CD8-positive, alpha-beta memory T cell (primary cell): ENCODE measurements at places on chromosomes 3 and 15.

DNA sequence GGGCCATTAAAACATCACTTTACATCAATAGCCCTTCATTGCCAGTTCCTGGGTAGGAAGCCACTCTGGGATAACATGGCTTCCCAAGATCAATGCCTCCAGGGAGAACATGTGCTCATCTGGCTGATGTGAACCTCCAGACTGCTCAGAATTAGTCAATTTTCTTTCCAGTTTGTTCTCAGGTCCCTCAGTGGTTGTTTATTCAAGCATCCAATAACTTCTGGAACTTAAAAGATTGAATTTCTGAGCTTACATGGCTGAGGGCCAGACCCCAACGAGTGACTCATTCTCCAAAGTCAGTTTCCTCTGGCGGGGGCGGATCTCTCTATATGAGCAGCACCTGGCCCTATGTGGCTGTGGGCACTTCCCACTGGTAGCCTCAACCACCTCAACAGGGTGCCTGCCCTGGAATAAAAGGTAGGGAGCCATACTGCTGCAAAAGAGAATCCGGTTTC is 34.0 kb downstream of the LYZL4 start:
- no peak for DNase-seq

DNA sequence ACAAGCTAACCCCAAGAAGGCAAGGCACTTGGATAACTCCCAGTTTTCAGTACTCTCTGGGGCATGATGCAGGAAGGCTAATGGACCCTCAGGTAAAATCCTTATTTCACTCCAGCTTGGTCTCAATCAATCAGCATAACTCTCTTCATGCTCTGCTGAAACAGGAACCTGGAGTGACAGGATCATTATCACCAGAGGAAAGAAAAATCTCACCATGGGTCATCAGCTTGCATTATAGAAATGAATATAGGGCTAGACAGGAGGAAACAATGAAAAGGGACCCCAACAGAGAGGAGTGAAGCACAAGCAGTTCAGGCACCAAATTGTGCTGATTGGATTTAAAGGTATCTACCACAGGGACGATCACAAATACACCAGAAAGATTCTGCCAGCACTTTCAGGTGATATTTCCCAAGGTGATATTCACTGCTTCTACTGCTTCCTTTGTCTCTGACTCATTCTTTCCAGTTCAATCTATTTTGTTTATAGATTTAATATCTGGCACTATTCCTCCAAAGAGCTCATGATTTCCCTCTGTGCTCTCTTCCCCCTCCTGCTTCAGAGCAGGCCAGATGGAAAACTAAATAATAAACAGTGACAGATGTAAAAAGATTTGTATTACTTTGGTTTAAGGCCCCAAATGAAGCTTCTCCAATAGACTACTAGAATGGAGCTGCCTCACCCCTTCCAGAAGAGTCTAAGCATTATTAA is 22.9 kb upstream of the THUMPD3 start:
- no peak for DNase-seq

DNA sequence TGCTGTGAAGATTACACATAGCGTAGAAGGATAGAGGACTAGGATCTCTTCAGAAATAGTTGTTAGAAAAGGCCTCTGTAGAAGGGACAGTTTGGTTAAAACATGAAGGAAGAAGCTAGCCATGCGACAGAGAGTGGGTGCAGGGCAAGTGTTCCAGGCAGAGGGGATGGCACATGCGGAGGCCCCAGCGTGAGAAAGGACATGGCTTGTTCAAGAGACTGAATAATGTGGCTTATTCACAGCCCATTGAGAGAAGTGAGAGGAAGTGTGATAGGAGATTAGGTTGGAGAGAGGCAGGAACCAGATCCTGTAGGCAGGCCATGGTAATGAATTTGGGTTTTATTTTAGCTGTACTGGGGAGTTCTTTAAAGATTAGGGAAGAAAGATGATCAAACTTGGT is 56.4 kb downstream of the NEO1 start:
- DNase-seq, result no peak

GRCh38 chr15:100169615-100170290 is 172.0 kb downstream of the ADAMTS17 start:
- no peak for DNase-seq

- DNase-seq, result no peak
These were observed 49.1 kb downstream of the RUBCN start for GRCh38 chr3:197687570-197687969.

DNA sequence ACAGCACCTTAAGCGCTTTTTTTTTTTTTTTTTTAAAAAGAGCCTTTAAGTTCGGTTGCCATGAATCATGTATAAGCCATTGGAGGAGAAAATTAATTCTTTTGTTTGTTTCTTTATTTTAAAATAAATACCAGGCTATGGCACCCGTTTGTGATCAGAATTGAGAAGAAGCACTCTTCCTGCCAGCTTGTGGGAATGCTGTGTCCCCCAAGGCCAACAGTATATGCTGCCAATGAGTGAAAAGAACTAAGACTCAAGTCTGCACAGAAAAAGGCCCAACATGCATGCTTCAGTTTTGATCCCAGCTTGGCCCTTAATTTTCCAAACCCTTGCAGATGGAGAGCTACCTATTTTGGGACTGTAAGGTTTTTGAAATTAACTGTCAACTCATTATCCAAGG is 90.5 kb downstream of the LRRC3B start:
- no peak for DNase-seq

- DNase-seq, result no peak
These were observed 647 bp downstream of the HMG20A start for GRCh38 chr15:77421370-77421700.

- no peak for DNase-seq
These were observed 739.7 kb upstream of the DPPA4 start for GRCh38 chr3:110077093-110077492.

GRCh38 chr3:194124193-194124592 is 11.8 kb upstream of the HES1 start:
- DNase-seq, result no peak

DNA sequence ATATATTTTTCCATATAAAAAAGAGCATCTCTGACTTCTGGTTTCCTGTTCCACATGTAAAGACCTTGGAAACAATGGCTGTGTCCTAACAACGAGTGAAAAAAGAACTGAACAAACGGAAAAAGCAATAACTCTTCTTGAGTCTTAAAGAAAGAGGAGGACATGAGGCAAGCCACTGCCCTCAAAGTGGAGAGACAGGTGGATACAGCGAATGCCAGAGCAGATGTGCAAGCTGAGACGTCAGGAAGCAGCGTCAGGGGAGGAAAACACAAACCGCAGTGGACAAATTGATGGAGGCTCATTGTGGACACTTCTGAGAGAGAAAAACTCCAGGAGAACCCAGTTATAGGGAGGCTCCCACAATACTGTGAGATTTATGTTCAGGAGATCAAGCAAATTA is 208.0 kb upstream of the MME start:
- no peak for DNase-seq

DNA sequence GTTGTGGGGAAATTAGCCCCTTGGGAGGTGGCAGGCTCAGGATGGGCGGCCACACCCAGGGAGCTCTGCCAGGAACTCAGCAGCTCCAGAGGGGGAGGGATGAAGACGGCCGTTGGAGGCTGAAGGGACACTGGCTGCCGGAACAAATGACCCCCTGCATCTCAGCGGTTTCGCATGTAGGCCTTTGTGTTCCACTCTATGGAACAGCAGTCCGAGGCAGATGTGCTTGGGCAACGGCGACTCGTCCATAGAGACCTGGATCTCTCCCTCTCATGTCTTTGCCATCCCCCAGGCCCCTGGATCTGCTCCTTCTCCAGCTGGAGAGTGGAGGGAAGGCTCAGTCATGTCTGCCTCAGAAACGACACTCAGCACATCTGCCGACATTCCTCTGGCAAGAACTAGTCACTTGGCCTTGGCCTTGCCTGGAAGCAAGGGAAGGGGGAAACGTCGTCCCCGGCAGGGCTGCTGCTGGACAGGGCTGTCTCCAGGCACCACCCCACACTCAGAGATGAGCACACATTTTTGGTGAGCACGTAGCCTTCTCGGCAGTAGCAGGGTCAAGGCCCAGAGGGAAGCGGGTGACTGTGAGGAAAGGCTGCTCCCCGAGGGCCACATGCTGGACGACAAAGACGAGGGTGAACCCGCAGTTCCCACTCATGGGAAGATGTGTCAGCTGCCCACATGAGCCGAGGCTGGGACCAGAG is 83.8 kb downstream of the ASB7 start:
- no peak for DNase-seq

DNA sequence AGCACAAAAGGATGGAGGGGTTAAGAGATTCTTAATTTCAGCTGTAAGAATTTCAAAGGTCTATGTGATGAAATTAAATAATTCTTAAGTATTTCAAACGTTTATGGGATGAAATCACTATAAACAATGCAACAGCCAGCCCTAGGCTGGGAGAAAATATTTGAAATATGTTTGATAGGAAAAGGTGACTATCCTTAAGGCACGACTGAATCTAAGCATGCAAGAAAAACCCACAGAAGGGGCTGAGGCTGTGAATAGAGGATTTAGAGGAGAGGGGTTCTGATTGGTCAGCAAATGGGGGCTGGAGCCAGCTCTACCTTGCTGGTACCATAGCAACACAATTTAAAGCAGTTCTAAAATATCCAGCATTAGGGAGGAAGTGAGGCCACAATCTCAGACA is 220.8 kb upstream of the ATP10A start:
- DNase-seq, result no peak

DNA sequence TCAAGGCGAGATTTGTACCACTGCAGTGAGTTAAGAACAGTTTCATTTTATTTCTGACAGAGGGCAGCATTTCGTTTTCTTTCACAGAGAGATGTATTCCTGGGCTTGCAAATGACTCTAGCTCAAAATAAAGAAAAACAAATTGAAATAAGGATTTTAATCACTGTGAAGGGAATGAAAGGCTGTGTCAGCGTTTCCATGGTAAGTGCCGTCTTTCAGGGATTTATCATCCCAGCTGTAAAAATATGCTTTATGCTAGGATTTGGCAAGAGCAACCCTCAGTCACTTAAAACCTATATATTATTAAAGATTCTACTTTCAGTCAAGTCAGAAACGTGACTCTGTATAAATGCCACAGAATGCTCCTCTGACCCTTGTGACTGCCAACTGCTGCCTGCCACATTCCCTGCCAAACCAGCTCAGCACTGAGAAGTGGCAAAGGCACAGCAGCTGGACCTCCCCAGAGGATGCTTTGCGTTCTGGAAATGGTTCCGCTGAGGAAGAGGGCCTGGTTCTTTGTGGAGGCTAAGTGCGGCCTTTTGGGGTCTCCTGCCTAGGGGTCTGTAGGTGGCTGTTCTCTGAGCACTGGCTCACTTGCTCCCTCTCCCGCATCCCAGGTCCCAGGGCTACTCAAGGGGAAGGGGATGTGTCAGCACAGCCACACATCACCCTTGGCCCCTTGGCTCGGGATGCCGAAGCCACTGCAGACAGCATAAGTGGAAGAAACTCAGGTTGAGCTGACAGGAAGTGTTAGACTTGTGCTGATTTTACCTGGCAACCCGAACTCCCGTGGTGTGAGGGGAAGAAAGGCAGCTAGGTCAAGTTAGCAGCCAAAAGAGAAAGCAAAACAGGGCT is 56.6 kb upstream of the POMGNT2 start:
- DNase-seq, result peak; percentile 31

DNA sequence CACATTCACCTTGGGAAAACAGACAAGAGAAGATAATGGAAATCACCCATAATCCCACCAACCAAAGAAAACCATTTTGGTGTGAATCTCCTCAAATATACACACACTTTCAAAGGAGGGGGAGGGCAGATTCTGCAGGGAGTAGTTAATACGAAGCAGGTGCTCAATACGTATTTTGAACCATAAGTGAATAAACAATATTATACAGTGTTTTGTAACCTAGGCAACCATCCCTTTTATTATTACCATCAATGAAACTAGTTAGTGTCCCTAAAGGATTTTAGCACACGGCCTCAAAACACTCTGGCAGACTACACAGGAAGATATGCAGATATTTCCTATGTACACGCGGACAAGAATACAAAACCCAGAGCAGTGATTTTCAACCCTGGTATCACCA is 6.1 kb downstream of the OSBPL10 start:
- DNase-seq, result no peak

DNA sequence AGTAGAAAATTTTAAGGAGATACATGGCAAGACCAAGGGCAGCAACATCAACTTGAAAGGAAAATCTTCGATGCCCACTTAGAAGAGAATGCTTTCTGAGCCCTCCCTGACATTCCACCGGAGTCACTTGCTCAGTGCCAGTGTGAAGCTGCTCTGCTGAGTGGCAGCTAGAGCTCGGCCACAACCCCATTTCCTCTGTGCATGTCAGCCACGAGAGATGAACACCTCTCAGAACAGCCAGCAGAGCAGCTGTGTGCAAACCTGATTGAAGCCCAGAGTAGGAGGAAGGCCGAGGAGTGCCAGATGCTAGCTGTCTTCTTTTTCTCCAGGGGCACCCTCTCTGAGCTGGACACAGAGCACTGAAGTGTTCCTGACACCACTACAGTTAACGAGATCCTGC is 12.2 kb downstream of the TARS3 start:
- no peak for DNase-seq

DNA sequence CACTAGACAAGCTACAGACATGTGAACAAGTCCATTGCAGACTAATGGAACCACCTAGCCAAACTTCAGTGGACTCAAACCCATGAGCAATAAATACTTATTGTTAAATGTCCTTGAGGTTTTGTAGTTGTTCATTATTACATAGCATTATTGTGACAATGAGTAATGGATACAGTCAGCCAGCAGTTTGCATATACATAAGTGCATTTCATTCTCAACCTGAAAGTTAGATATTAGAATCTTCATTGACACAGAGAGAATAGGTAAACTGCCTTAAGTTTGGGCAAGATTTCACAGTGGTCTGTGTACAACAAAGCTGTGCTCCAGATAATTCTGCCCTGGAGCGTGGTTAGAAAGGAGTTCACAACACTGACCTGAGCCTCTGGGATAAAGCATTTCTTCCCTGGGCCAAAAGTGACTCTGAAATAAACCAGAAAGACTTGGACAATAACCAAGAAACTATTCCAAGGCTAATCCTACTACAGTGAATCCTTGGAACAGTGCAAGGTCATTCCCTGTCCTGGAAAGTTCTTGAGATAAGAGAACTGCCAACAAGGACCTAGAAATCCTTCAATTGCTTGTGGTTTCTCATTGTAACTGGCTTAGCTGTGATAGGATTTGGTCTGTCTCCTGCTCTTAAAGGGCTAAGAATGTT is 225.5 kb upstream of the STT3B start:
- DNase-seq, result no peak

DNA sequence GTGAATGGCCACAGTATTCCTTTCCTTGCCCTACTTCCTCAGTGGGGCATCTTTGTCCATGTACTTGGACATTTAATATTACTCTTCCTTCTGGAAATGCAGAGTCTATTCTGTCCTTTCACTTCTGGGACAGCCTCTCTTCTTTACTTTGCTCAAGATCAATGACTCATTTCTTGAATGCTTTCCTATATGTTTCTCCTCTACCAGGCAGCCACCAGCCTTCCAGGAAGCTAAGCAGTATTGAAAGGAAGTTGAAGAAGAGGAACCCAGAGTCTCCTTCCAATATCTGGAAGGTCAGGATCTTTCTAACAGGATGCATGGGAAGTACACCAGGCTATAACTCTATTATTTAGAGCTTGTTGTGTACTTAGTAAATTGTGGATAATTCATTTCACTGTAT is 182.8 kb downstream of the CD47 start:
- DNase-seq, result no peak

DNA sequence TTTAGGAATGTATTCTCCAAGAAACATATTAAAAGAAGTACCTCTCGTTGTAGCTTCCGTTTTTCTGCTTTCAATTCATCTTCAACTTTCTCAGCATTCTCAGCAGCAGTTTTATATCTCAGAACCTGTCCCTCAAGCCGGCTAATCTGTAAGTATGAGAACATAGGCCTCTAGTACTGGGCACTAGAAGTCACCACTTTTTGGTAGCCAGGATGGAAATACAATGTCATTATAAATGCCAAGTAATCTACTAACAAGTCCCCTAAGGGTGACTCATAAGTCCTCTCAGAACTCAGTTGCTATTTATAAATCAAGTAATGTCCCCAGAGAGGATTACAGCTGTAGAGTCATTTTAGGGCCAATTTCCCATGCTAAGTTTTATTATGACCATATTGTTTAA is 61.1 kb downstream of the MLH1 start:
- DNase-seq, result no peak
